ENCODE measurements at places on chromosomes 12 and 14.

DNA sequence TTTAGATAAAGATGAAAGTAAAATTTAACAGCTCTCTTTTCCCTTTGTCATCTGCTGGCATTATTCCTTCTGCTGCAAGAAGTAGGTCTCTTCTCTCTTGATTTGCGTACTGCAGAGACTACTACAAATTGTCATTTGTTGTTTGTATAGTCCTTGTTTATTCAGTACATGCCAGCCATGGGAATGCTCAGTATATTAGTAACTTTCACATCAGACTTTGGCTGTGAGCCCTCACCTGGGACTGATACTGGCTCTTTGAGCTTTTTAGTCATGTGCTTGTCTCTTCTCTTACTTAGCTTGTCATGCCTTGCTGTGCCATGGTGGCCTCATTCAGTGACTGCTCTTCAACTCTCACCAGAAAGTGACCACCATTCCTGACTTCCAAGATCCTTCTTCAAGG is 169.8 kb downstream of the PRKCH start:
- DNase-seq = no peak

DNA sequence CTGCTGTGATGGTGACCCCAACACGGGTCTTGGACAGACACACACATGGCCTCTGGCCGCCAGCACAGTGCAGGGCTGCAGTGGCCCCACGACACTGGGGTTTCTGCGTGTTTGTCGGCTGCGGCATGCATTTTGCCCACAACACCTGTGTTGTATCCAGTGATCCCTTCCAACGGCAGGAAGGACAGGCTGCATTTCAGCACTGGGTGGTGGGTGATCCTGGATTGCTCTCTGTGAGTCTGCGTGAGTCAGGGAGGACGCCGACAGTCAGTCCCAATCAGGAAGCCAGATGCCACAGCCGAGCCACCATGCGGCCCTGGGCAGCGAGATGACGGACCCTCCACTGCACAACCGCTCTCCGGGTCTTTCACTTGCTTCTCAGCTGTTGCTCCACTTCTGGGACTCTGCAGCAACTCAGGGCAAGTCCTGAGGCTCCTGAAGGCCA is 20.6 kb downstream of the LRTM2 start:
- no peak for DNase-seq

- DNase-seq = no peak
These were observed 445.4 kb downstream of the BCL11B start for GRCh38 chr14:98826618-98827017.

GRCh38 chr12:109443794-109444193 is 33.3 kb downstream of the KCTD10 start:
- no peak for DNase-seq

Data from inflammatory macrophage treated with lipopolysaccharide for 4 hours (primary cell).